ENCODE measurements at places on chromosomes 7 and 10.

DNA sequence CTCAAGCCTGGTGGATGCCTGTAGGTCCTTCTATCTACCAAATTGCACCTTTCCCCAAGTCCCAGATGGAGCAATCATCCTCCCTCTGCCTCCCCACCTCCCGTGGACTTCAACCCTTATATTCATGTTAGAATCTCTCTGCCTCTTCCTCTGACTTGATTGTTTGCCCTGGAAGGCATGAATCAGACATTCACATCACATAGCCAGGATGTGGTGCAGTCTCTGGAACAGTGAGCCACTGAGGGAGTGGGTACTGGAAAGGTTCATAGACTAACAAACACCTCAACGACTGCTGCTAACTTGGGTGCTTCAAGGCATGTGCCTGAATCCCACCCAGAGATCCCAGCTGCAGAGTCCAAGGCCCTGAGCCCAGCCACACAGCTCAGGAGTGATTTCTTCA is 494.0 kb downstream of the TNS3 start:
- peak; percentile 25 for DNase-seq

- no peak for DNase-seq
Measured at GRCh38 chr10:27433976-27434375, 70.1 kb upstream of the RAB18 start.

- DNase-seq, result peak; percentile 95
Measured at GRCh38 chr7:143214789-143215679, 6.8 kb upstream of the TAS2R40 start.

DNA sequence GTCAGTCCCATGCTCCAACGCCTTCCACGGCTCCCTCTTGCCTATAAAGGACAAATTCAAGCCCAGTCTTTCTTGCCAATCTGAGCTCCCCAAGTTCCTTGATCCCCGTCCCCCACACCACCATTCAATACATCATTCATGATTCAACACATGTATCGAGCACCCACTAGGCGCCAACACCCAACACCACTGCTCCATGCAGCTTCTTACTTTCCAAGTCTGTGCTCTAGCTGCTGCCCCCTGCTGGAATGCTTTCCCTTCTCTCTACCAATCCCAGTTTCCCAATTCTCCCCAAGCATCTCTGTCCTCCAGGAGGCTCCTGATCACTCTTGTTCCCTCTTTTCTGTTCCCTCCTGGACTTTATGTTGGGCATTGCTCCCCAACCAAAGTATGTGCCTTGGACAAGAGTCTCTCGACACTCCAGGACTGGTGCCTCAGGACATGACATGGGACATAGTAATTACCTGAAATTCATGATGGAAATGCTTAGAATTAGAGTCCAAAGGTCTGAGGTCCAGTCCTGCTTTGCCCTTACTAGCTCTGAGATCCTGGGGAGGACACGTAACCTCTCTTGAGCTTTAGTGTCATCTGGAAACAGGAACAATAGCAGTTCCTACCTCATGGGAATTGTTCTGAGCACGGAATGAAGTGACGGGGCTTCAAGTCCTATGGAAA is 172.7 kb downstream of the NEURL1 start:
- DNase-seq, result peak; percentile 37

- peak; percentile 48 for DNase-seq
Measured at GRCh38 chr10:91495402-91495801, 85.3 kb downstream of the HECTD2 start.

- peak; percentile 84 for DNase-seq
Measured at GRCh38 chr7:151087245-151088018, 1.2 kb downstream of the AGAP3 start.

DNA sequence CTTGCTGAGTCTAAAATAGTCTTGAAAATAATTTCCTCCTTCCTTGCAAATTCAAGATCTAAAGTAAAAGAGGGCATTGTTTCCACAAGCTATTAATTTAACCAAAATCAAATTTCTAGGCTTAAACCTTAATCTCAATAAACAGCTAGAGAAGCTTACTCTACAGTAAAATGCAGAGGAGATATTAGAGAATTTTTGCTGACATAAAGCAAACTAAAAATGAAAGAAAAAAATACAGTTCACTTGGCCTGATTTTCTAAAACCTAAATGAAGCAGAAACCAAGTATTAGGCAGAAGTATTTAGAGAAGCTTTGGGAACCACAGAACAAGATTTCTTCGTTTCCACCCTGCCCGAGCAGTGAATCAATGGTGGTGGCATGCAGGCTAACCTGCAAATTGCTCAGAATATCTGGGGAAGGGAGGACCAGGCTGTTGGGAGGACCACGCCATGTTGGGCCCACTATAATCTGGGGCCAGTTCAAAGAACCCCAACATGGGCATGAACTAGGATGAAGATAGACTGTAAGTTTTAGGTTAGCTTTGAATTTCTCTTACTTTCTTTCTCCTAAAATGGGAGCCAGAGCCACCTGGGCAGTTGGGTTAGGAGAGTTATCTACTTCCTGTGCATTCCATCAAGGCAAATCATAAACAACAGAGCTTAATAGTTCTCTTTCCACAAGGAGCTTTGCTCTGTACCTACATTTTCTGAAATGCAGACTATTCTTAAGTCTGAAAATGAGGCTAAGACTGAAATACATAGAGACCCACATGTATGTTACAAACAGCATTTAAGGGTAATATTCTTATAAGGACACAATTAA is 4.1 kb downstream of the LAMB1 start:
- no peak for DNase-seq

DNA sequence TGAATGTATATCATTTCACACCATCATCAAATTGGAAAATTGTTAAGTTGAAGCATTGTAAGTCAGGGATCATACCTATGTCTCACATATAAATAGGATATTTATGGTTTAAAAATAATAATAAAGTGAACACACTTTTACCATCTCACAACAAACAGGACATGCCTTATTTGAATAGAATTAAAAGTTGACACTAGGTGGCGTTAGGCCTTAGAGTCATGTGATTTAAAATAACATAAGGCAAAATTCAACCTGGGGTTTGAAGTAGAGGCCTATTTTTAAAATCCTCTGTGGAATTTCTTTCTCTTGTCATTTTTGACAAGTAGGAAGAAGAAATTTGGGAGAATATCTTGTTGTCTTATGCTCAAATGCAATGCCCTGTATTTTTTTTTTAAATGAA is 184.7 kb upstream of the PCDH15 start:
- DNase-seq, result peak; percentile 2

DNA sequence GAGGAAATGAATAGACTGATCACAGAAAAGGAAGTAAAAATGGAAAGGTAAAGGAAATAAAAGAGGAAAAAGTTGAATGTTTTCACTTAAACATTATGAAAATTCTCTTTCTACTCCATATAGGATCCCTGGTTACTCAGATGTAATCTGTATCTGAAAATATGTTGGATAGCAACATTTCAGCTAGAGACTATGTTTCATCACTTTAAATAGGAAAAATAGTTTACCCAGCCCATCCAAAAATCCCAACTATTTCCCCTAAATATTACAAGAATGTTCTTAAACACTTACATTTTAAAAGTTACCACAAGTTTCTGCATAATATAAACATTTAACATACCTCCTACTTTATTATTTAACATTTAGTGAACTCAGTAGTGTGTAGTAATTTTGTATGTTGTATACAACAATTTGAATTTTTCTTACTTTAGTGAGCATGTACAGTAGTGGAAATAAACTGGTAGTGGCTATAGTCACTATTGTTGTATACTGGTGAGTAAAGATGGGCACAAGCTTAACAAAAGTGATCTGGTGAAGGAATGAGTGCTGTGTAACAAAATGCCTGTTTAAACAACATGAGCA is 27.1 kb downstream of the SLF2 start:
- DNase-seq, result peak; percentile 62

DNA sequence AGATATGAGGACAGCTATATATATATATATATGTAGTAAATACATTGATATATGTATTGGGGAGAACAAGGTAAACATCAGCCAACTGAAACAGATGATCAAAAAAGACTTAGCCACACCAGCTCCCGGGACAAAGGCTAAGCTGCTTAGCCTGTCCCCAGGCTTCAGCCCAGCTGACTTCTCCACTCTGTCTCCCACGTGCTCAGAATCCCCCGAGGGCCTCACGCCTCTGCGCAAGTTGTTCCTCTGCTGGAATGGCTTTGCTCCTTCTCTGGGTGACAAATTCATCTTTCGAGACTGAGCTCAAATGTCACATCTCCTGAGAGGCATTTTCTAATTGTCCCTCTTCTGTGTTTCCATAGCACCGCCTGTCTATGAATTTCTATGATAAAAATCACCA is 8.6 kb upstream of the INSIG1 start:
- DNase-seq, result no peak

- DNase-seq, result no peak
Measured at GRCh38 chr7:37484426-37485073, 35.9 kb upstream of the ELMO1 start.

DNA sequence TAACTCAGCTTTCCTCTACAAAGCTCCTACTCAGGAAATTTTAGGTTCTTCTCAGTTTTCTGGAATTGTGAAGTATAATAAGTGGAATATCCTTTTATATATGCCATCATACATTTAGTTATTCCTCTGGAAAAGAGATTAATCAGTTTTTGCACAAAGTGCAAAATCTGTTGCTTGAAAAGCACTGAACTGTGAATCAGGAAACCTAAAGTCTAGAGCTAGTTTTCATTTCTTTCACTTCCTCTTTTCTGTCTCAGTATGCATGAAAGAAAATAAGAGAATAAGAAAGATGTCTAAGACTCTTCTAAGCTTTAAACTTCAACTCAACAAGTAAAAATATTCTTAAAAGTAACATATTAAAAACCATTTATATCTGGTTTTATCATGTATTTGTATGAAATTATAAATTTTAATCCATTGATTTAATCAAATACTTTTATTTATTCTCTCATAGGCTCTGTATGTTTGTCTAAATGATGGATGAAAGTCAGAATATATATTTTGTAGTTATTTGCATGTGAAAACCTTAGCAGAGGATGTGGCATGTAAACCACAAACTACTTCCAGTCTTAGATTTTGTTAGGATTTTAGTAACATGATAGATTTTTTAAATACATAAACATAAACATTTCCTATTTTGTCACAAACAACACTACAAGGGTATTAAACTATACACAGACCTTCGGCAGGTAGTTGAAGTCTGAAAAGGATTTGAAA is 1073.0 kb downstream of the XPNPEP1 start:
- DNase-seq, result no peak
